ENCODE measurements at places on chromosomes 2 and 18.

GRCh38 chr18:70373042-70373519 is 84.2 kb downstream of the SOCS6 start:
- DNase-seq: peak; percentile 61

DNA sequence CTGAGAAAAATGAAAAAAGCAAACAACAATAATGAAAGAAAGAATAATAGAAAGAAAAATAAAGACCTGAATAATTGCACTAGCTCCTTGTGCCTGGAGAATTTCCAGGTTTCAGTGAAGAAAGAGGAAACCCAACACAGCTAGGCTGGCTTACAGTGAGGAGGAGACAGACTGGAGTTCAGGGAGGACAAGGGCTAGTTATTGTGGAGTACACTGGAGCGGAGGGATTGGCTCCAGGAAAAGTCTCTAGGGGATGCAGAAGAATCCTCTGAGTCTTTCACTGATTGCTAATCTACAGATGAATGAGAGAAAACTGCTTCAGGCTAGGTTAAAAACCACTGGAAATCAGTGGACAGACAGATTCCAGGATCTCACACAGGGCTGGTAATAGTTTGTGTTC is 163.6 kb upstream of the RBMS1 start:
- DNase-seq: no peak

DNA sequence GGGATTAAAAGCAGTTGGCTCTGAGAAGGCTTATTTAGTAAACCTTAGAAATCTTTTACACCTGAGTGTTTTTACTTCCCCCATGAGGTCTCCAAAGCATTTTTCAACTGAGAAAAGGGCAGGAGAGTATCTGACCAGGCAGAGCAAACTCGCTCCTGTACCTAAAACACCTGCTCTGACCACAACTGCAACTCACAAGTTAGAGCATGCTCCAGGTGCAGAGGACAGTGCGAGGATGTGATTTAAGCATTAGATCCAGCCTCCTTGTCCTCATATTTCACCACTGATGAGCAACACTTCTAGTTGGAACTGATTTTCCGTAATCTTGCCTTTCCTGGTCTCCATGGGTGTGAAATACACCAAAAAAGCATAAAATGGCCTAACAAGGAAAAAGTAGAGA is 34.5 kb upstream of the TBC1D8 start:
- DNase-seq: no peak

DNA sequence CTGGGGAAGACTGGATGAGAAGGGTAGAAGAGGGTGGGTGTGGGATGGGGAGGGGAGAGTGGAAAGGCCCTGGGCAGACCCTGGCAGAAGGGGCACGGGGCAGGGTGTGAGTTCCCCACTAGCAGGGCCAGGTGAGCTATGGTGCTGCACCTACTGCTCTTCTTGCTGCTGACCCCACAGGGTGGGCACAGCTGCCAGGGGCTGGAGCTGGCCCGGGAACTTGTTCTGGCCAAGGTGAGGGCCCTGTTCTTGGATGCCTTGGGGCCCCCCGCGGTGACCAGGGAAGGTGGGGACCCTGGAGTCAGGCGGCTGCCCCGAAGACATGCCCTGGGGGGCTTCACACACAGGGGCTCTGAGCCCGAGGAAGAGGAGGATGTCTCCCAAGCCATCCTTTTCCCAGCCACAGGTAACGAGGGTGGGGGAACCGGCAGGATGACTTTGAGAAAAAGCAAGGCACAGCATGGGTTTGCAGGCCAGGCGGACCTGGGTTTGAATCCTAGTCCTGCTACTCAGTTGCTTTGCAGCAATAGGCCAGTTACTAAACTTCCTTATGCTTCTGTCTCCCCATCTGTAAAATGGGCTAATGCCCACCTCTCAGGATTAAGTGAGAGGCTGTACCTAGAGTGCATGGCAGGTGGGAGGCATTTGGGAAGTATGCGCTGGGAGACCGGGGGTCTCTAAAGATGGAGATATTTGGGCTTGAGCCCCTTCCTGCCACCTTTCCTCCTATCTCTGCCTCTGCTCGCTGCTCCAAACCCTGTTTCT is at the start of gene INHA:
Gene INHA, plus strand, starts transcription at position 74 of the 765 bp plus-strand sequence. Its CDS starts 65 bp downstream, at position 139.
- no peak for DNase-seq

DNA sequence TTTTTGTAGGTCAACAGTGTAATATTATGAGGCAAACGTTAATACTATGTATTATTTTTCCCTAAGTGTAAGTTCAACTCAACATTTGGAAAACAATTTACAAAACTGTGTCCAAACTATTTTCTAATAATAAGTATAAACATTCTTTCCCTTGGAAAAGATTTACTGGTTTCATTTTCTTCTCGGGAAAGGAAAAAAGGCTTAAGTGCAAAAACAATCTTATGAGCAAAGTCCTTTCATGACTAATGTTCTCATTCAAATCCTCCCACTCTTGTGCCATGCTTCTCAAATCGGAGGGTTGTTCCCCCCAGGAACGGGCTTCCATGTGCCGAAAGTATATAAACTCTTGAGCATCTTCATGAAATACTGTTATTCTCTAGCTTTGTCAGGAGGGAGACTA is 19.8 kb upstream of the L3MBTL4 start:
- DNase-seq: no peak

- peak; percentile 42 for DNase-seq
These were observed 46.8 kb upstream of the EML6 start for GRCh38 chr2:54676656-54677055.

- no peak for DNase-seq
These were observed 46.8 kb downstream of the LIPG start for GRCh38 chr18:49608366-49609255.

DNA sequence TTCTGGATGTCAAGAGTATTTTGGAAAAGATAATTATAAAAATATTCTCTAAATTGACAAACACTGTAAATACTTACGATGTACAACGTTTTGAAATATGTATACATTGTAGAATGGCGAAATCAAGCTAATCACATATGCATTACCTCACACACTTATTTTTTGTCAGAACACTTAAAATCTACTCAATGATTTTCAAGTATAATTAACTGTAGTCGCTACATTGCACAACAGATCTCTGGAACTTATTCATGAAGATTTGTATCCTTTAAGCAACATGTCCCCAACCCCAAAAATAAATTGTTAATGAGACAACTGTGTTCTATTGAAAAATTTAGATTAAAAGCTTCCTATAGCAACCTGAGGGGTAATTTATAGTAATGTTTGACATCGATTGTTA is 59.8 kb downstream of the C2orf74 start:
- DNase-seq: no peak

- no peak for DNase-seq
These were observed 268.0 kb upstream of the LRATD1 start for GRCh38 chr2:14364471-14364870.

- DNase-seq: no peak
These were observed 95.4 kb downstream of the HAUS1 start for GRCh38 chr18:46199515-46200147.

GRCh38 chr2:141582213-141582612 is 548.6 kb downstream of the LRP1B start:
- no peak for DNase-seq

DNA sequence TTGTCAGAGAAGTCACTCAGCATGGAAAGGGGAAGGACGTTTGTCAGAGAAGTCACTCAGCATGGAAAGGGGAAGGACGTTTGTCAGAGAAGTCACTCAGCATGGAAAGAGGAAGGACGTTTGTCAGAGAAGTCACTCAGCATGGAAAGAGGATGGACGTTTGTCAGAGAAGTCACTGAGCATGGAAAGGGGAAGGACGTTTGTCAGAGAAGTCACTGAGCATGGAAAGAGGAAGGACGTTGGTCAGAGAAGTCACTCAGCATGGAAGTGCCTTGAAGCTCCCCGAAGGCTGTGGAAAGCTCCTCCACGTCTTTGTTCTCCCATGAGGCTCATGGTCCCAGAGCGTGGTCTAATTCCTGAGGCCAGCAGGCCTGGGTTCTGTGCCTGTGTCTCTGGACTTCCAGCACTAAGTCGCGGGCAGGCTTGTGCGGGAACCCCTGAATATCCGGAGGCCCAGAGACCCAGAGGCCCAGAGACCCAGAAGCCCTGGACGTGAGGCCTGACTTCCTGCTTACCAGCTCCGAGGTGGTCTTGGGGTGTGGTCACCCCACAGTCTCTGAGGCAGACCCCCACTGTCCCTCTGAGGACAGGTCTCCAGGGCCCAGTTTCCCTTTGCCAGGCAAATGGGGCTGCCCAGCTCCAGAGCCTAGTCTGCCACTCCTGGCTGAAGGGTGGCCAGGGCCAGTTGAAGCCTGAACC is 70.4 kb upstream of the TWIST2 start:
- no peak for DNase-seq

GRCh38 chr18:24678107-24678506 is 217.7 kb downstream of the HRH4 start:
- no peak for DNase-seq

- DNase-seq: no peak
These were observed 1420.0 kb upstream of the ZEB2 start for GRCh38 chr2:145939949-145940348.

DNA sequence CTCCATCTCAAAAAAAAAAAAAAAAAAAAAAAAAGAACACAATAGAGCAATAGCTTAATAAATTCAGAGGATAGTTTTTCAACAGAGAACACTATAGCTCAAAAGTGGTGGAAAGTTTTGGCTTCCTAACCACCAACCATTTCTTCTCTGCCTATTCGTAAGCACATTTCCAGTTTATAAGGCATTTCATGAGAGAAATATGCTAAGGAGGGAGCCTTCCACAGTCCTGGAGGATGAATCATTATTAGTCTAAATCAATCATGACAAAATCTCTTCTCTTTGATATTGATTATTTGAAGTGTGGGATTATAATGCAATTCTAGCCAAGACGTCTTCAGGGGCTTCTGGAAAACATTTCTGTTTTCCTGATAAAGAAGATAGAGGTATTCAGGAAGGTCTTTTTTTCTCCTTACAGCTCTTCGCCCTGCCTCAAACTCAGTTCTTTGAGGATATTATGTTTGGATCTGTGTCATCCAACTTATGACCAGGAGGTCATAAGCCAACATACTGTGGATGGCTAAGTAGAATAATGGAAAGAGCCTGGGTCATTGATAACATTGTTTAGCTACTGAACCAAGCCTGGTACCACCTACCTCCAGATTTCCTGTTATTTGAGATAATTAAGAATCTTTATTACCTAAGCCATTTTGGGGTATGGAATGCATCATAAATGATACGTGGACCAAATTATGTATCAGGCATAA is 207.3 kb downstream of the TRIB2 start:
- no peak for DNase-seq

DNA sequence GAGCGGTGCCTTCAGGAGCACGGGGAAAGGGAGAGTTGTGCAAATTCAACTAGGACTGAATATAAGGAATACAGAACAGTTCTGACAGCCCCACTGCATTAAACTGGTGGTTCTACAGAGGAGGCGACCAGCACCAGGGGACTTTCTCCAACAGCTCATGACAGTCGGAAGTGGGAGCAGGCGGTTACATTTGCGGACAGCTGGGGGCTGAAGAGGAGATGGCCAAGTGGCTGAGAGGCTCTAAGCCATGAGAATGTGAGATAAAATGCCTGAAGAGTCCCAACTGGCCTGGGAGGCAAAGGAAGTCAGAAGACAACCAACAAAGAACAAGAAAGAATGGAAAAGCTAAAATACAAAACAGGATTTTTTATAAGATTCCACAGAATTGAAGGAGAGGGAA is 141.3 kb downstream of the L3MBTL4 start:
- no peak for DNase-seq

GRCh38 chr2:218043701-218044109 is 25.3 kb upstream of the RUFY4 start:
- DNase-seq: no peak

GRCh38 chr2:12032398-12032797 is 286.0 kb downstream of the LPIN1 start:
- no peak for DNase-seq

GRCh38 chr2:173747035-173747434 is 218.1 kb downstream of the SP3 start:
- DNase-seq: no peak

DNA sequence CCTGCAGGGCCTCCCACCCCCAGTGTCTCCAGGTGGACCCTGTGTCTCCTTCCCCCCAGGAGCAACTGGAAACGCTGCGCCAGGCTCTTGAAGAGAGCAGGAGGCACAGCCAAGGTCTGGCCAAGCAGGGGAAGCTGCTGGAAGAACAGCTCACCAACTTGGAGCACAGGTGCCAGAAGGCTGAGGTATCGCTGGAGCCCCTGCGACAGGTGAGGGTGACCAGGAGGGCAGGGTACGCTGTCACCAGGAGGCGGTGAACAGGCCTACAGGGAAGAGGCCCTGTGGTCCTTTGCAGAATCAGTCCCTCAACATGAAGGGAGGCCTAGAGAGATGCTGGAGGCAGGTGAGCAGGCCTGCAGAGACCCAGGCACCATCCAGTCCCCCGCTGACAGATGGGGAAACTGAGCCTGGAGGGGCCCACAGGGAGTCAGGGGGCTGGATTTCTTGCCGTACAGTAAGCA is 15.6 kb upstream of the SNED1 start:
- no peak for DNase-seq

DNA sequence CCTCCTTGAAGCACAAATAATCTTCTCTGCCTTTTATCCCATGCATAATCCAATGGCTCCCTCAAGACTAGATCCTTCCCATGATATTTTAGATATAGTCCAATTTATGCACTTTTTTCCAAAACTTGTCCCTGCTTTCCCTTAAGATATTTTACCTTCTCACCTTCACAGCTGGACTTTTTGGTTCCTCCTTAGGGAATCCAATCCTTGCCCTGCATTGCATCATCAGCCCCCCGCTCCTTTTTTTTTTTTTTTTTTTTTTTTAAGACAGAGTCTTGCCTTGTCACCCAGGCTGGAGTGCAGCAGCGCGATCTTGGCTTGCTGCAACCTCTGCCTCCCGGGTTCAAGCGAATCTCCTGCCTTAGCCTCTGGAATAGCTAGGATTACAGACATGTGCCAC is 250.6 kb downstream of the DOK6 start:
- no peak for DNase-seq

GRCh38 chr18:79530821-79531220 is 135.1 kb downstream of the NFATC1 start:
- DNase-seq: no peak

GRCh38 chr18:35637227-35637626 is 55.7 kb downstream of the GALNT1 start:
- DNase-seq: no peak

- no peak for DNase-seq
These were observed 223.9 kb upstream of the TCF4 start for GRCh38 chr18:55811925-55812324.

GRCh38 chr2:224691563-224691962 is 24.6 kb downstream of the CCDC195 start:
- no peak for DNase-seq

- no peak for DNase-seq
These were observed 10.2 kb upstream of the IMP4 start for GRCh38 chr2:130332271-130333073.

GRCh38 chr2:159137511-159138241 is 148.8 kb downstream of the WDSUB1 start:
- DNase-seq: no peak

- DNase-seq: no peak
These were observed 18.0 kb downstream of the PTPN18 start for GRCh38 chr2:130373808-130374365.

GRCh38 chr2:132797071-132797470 is 127.1 kb upstream of the LYPD1 start:
- no peak for DNase-seq

DNA sequence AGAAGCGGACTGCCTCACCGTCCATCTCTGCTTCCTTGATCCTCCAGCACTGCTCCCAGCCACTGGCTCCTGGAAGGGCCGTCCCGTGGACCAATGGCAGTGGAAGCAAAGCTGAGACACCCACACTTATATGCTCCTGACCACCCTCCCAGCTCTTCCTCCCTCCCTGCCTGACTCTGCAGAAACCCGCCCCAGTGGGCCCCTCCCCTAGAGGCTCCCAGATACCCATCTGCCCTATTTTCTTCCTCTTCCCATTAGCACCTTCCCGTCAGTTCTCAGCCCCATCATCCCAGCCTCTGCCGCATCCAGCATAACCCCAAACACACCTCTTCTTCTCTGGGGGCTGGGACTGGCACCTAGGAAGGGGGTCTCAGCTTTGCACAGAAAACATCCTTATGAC is at the start of gene CLEC4F:
Gene CLEC4F, minus strand, starts transcription at position 101 of the 400 bp plus-strand sequence. Its CDS starts 76 bp downstream, at position 25.
- DNase-seq: no peak
